ENCODE measurements at places on chromosomes 3 and 15.

DNA sequence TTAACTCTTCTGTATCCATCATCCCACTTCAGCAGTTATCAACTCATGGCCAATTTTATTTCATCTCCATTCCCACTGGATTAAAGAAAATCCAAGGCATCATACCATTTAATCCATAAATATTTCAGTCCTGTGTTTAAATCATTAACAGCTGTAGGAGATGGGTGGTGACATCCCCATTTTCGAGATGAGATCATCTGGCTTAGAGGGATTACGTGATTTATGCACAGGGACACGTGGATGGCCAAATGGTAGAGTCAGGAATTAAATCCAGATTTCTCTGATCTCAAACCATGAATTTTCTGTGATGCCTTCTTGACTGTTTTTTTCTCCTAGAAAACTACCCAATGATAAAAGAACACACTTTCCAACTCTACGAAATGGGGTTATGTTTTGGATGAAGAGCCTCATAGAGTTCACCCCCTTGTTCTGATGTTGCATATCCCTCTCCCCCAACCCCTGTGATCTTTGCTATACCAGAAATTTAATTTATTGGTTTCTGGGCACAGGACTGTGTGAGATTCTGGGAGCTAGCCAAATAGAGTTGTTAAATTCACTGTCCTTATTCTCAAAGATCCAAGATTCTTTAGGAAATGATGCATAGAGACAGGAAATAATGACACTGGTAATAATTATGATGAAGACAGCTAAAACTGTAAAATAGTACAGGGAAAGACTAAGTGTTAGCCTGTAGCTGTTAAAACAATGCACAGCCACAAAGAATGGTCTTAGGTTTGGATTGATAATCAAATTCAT, 7.4 kb downstream of the ZNF589 start:
- DNase-seq = no peak

DNA sequence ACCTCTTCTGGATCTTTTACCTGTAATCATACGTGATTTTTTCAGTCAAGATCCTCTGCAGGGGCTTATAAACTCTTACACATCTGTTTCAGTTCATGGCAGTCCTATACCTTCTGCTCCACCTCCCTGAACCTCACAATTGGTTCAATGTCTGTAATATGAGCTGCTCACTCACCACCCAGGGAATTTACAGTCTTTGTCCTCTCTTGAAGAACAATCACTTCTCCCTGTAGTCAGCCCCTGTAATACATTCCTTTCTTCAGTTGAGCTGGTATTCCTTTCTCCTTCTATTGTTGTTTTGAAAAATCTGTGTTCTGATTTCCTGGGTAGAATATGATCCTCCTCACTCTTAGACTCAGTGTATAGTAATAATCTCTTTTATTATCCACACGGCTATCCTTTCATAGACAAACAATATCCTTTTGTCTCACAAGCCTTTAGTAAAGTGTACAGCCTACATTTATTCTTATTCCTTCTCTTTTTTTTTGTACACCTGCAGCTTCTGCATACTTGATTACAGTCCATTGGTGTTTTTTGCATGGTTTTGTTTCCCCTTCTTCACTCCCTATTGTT, 101.8 kb downstream of the NECTIN3 start:
- DNase-seq = no peak

- DNase-seq = no peak
Observed at GRCh38 chr3:159265705-159266104, 463.9 kb downstream of the MFSD1 start.

GRCh38 chr3:187112934-187113793, 26.1 kb downstream of the RPL39L start:
- DNase-seq = no peak

DNA sequence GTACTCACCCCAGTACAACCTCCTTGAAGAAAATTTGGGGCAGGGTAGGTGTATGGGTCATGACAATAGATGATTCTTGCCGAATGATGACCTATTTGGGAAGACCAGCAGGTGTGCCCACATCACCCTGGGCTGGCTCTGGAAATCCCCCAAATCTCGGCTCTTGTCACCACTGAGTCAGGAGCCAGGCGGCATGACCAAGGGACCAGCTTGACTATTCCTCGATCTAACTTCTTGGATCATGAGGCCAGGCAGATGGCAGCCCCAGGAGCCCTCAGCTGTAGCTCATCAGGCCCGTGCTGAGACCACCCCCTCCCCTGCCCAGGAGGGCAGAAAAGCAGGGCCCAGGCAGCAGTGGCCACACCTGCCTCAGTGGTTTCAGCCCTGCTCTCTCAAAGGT, 9.2 kb upstream of the MUC4 start:
- DNase-seq = no peak

DNA sequence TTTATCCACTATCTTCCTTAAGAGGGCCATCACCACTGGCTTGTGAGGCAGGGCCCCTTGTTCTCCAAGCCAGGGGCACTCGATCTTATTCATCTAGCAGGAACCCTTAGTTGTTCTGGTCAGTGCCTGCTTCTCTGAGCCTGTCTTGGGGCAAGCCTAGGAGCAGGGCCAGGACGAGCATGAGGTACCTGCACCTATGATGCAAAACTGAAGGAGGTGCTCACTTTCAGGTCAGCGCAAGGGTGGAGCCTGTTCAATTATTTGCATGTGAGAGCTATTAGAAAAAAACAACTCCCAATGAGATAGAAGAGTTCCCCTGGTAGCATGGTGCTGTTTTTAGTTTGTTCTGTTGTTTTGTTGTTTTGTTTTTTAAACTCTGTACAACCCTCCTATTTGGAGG, 5.0 kb upstream of the CD276 start:
- DNase-seq = no peak

DNA sequence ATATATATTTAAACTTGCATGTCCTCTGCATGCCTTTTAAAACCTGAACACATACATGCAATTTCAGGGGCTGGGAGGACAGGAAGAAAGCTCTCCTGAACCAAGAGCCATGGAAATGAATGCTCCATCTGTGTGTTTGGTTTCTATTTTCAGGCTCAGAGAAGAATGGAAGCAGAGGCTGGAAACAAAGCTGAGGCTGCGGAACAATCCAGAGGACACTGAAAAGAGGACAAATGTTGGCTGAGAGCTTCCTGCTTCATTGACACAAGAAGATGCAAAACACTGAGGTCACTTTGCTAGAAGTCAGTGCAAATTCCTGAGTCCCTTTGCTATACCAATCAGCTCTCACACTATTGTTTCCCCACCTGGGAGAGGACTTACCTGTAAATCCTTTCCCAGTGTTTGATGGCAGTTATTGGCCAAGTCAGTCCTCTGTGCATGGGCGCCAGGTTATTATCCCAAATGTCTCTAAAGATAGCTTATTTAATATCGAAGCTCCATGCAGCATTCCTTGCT, 12.7 kb downstream of the FAM240A start:
- no peak for DNase-seq

DNA sequence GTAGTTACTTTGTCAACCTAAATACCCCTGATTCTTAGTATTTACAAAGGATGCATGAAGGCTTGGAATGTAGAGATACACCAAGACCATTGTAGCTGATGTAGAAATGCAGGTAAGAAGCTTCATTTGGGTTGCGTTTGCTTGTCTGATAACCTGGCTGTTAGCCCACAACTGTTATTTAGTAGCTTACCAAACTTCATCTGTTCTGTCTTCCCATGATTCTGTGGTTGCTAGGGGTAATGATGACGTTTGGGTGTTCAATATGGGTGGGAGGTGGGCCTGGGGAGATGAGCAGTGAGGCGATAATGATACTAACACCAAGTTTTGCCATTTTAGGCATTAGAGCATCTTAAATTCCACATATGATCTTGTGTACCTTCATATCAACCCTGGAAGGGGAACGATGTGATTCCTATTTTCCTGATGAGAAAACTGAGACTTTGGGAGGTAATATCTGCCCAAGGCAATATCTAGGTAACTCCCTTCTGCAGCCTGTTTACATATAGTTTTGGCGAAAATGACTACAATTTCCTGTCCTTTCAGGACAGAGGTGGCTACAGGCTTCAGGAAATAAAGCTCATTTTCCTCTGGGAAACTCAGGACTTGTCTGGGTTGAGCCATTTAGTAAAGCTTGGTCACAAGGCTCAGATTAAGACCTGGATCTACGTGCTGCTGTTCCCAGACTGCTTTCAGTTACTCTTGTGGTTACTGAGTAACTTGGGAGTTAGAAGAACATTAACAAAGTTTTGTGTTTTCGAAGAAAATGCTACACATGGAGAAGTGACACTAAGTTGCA, 26.8 kb downstream of the FNDC3B start:
- DNase-seq = no peak

DNA sequence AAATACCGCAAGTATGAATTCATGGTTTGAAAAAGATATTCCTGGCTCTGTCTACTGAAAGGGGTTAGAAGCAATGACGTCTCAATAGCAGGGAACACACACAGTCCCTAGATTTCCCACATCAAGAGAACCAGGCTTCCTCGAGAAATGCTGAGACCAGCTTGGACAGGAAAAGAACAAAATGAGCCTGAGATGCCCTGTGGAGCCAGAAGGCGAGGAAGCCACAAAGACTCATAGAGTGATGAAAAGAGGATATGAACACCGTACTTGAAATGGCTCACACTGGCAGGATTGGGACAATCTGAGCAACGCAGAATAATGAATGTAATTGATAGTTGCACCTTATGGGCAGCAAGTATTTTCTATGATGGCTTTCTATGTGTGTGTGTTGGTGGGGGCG, 302.4 kb upstream of the ATP10A start:
- no peak for DNase-seq

GRCh38 chr3:98565237-98565643, 28.2 kb downstream of the CPOX start:
- no peak for DNase-seq

DNA sequence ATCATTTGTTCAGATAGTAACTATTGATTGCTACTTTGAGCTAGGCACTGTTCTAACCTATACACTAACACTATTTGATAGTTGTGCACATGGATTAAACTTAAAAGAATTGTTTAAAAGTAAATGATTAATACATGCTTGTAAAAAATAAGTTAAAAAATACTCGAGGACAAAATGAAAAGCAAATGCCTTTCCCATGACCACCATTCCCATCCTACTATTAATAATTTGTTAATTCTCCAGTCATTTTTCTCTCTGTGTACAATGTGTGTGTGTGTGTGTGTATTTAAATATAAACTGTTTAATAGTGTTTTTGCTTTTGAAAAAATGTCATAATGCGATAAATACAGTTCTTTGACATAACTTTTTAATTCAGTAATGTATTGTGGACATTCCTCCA, 78.7 kb upstream of the KCNMB2 start:
- DNase-seq = no peak

DNA sequence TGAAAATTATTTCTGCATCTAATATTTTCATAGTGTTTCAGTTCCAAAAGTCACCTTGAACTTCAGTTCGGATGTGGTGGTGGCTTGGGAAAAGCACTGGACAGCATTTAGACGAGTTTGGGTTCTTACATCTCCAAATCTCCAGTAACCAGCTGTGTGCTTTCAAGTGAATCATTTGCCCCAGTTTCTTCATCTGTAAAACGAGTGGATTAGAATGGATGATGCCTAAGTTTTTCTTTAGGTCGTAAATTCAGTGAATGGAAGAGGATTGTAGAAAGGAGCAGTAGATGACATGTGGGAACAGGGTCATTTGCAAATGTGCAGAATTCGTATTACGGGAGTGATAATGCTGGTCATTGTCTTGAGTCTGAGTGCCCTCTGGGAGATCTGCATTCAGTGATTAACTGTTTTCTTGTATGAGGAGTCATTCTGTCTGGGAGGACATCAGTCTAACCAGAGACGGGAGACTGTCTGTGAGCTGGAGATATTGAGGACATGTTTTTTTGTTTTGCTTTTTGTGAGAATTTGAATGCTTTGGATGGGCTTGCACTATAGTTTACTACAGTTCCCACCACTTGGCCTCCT, 641.6 kb upstream of the TBL1XR1 start:
- DNase-seq = no peak

DNA sequence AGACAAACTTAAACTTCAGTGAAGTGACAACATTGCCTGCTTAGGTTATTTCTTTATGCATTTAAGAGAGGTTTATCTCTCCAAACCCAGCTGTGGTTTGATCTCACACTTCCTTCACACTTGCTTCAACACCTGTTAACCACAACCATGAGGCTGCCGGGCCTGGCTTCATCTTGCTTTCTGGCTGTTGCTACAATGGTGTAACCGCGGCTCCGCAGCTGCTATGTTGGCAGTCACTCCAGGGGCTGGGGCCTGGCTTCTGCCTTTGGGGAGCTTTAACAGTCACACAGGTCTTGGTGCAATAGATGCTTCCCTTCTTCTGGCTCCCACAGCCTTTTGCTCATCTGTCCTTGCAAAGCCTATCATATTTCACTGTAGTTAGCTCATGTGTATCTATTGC, 72.9 kb upstream of the MNS1 start:
- DNase-seq = no peak

DNA sequence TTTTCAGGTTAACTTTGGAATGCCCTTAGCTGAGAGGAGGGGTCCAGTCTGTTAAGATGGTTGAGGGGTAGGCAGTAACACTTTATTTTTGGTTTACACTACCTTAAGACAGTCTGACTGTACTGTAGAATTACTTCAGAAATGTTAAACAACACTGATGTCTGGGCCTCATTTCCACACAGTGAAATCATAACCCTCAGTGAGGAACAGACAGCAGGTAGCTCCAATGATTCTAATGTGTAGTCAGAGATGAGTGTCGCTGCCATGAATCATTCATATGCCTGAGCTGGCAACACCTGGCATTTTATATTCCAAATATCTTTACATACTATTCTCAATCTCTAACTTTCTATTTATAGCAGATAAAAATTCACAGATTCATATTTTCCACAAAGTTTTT, 37.3 kb upstream of the POU1F1 start:
- DNase-seq = no peak

- DNase-seq = no peak
Observed at GRCh38 chr3:81909796-81910195, 148.4 kb upstream of the GBE1 start.

DNA sequence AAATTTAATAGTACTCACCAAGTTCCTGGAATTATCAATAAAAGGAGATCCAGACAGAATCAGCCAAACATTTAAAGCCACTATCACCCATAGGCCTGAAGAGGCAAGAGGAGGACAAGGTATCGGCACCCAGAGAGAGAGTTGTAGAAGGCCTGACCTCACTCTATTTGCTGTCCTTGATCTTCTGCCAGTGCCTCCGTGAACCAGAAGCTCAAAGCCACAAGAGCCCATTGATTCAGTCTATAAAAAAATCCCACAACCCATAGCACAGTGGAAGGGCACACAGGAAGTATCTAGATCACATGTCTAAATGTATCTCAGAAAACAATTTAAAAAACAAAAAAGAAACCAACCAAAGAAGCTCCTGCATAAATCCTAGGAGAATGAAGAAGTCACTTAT, 68.6 kb upstream of the FAM174B start:
- no peak for DNase-seq

DNA sequence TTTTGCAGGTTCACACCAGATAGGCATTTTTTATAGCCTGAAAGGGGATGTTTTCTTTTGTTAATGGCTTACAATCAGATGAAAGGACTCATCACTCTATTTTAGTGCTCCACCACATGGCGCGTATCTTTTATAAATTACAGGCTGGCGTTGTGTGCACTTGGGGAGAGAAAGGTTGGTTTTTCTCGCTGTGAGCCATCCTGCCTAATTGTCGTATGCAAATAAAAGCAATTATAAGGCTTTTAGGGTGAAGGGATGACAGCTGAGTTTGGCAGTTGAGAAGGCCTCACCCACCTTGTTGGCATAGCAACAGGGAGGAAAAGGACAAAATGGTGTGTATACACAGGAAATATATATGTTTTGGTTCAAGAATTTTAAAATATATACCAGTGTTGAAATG, 268.0 kb downstream of the NR2F2 start:
- no peak for DNase-seq

All from stimulated activated CD8-positive, alpha-beta memory T cell treated with anti-CD3 and anti-CD28 coated beads, Interleukin-15, amount 100 ng/mL, for 24 hours (primary cell).